CMK (cell line): ENCODE measurements at places on chromosomes 3 and 15.

DNA sequence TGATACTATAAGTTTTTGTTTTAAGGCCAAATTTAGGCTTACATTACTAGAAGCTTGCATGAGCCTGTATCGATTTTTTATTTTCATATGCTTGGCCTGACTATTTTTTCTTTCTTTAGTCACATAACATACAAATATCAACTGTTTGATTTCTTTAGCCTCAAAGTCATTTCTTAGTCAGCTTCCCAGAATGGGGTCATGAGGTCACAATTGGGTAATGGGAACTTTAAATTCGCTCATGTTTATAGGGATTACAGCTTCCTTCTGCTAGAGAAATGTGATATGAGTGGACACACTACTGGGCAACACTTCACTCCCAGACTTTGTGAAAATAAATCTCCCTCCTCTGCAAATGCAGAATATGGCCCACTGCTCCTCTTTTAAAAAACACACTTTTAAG lies 9.1 kb upstream of the TIPARP start:
- no peak for DNase-seq

- no peak for DNase-seq
Observed at GRCh38 chr3:50293079-50293801, 1.0 kb upstream of the IFRD2 start.

DNA sequence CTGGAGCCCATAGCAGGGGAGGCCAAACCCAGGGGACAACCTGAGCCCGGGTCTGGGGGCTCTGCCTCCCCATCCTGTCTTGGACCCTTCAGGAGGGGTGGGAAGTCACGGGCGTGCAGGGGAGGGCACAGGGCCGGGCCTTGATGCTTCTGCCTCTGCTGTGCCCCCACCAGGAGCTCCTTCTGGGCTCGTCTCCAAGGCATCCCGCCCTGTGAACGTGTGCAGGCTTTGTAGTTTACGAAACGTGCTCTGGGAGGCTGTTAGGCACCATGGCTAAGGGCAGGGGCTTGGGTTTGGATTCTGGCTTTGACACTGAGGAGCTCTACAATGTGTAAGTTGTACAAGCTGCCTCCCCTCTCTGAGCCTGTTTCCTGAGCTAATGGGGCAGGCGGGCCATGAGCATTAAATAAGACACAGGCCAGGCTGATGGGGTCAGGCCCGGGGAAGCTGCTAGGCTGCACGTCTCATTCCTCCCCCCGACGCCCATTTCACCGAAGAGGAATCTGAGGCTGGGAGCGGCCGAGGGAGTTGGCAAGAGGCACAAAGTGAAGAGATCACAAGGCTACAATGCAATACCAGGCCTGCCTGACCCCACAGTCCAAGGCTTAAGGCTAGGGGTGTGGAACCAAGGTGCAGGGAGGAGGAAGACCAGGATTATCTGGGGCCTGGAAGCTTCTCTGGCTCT lies 19.6 kb downstream of the PLXND1 start:
- no peak for DNase-seq

DNA sequence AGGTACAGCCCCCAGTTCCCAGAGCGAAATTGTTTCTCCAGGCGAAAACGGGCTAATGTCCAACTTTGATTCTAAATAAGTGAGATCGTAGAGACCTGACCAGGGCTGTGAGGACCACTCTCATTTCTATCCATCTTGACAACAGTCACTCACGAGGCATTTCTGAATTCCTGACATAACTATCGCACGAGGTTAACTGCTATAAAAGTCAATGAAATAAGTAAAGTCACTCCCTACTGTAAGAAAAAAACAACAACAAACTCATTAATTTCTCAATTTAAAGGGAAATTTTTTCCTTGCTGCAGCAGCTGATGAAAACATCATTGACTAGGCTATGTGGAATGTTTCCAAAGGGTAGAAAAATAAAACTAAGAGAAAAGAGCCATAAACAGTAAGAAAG lies 69.1 kb downstream of the GREM1 start:
- no peak for DNase-seq

GRCh38 chr15:45670511-45670910 lies 35.7 kb downstream of the SQOR start:
- DNase-seq: no peak

DNA sequence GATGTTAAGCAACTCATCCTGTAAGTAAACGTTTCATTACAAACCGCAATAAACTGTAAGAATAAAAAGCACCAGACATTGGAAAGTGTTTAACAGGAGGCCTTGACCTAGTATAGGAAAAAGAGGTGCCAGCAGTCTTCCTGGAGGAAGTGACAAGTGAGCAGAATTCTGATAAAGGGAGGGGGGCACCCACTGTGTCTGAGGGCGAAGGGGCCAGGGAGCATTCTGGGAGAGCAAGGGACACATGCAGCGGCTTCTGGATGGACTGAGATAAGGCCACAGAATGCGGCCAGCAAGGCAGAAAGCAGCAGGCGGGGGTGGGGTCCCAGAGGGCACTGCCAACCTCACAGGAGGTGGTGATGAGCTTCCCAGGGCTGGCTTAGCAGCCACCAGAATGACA lies 80.2 kb downstream of the MTHFS start:
- peak; percentile 83 for DNase-seq

- no peak for DNase-seq
Observed at GRCh38 chr15:58466566-58466965, 34.8 kb downstream of the LIPC start.

- no peak for DNase-seq
Observed at GRCh38 chr3:50205413-50206276, 574 bp downstream of the SLC38A3 start.

GRCh38 chr3:98962951-98963350 lies 61.5 kb upstream of the DCBLD2 start:
- no peak for DNase-seq

GRCh38 chr3:68699541-68699940 lies 232.8 kb downstream of the TAFA4 start:
- DNase-seq: no peak

DNA sequence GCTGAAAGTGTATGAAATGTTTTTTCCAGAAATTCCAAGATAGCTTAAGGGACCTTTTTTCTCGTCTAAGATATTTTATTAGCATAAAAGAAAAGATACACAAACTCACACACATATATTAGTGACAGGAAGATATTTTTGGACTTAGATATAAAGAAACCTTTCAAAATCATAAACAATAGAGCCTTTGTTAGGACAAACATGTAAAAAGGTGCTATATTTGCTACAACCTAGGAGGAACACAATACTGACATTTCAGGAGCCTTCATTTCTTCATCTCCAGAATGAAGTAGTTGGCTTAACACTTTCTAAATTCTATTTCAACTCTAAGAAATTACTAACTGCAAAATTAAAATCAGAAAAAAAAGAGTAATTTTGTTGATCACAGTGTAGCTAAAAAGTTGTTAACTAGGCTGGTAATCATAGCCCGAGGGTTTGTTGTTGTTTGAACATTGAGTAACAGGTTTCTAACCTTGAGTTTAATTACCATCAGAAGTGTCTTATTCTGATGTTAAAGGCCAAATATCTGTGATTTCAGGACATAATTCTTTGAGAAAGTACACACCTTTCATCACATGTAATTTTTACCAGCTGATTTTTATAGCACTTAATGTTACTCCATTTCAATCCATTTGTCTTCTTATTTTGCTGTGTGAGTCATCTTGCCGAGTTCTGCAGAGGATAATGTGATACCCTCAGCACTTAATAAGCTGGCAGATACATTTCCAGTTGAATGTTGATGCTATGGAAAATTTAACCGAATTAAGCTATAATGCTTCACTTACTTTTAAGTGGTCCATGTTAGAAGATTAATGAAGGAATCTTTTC lies 97.3 kb downstream of the MBNL1 start:
- no peak for DNase-seq

DNA sequence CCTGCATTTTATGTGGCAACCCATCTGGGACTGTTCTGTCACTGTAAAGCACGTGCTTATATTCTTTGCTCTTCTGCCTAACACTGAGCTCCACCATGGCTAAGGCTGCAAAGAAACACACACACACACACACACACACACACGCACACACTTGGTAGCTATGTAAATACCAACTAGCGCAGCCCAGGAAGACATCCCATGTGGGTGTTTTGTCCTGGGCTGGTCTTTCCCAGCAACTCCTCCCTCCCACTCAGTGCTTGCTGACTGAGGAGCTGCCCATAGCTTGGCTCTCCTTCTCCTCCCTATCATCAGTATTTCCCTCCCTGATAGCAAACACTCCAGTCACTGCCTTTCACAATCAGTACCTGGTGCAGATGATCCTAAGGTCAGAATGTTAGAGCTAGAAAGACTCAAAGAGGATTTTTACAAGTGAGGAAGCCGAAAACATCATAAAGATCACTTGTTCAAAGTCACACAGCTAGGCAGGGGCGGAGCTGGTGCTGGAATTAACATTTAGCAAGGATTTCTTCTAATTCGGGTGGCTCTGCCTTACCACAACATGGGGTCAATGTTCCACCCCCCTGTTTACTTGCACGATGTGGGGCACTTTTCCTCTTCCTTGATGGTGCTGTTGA lies 377.1 kb upstream of the TBL1XR1 start:
- DNase-seq: no peak

GRCh38 chr3:63706321-63707085 lies 54.0 kb downstream of the SNTN start:
- DNase-seq: no peak

- DNase-seq: no peak
Observed at GRCh38 chr3:21979706-21980105, 228.7 kb upstream of the ZNF385D start.

DNA sequence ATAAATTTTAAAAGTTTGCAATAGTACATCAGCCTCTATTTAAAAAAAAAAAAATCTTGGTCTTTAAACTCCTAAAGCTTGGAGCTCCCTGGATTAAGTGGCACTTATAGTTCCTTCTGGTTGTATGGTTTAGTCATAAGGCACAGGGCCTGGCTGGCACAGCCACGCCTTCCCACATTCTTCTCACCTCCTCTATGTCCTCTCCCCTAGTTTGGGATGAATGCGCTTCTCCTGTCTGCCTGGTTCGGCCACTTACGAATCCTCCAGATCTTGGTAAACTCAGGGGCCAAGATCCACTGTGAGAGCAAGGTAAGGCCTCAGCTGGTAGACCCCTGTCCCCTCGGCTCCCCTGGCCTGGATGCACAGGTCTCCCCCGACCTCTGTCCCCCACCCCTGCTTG lies 10.0 kb downstream of the ANKDD1A start:
- no peak for DNase-seq

DNA sequence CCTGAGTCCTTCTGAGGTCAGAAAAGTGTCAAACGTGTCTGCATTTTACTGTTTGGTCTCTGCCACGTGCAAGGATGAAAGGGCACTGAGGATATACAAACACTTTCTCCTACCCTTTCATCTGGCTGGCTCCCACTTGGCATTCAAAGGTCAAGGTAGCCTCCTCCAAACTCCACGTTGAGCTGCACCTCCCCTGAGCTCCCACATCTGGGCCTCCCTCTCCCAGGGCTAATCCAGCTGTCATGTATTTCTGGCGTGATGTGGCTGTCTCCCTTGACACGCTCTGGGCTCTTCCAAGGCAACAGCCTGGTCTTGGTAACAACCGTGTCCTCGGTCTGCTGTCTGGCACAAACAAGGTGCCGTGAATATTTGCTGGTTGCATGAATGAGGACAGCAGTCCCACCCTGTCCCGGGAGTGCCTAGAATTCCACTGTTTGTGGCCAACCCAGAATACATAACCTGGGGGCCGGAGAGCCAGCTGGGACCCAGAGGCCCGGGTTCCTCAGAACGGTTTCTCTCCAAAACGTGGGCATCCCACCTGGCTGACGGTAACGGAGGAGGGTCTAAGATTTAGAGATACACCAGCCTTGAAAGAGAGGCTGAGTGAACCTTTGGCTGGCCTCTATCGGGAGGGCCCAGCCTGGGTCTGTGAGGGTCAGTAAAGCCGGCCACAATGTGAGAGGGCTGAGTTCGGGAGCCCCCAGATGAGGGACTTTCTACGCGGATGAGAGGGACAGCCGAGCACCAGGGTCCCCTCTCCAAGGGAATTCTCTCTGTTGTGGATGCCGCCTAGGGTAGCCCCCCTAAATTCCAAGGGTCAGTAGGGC lies 767 bp downstream of the GLT8D1 start:
- DNase-seq: no peak

- no peak for DNase-seq
Observed at GRCh38 chr3:119562307-119562961, 3.0 kb upstream of the CD80 start.

DNA sequence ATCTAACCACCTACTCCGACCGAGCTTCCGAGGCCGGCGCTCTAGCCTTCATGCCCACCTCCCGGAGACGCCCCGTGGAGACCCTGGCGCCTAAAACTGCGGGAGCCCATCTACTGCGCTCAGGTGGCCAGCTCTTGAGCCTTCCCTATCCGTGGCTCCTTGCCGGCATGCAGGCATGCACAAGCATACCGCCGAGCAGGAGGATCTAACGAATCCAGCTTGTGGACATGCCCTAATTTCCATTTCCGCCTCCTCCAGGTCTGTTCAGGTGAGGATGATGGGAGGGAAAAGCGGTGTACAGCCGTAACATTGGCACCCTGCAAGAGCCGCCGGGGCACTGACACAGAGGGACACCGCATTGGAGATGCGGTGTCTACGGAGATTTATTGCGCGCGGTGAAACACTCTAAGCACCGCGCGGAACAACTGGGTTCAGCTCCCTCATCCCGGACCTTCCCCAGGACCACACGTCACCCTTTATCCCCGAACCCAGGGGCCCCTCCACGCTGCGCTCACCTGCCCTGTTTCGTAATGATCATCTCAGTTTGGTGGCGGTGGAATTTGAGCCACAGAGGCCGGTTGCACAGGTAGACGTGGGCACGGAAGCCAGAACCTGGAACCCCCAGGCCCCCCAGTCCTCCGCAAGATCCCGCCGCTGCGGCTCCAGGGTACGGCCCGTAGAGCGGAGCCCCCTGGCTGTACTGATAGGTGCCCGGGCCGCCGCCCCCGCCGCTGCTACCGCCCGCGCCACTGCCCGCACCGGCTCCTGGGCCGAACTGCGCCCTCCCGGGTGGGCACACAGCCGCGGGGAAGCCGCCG lies 1.0 kb downstream of the EOMES start:
- no peak for DNase-seq

DNA sequence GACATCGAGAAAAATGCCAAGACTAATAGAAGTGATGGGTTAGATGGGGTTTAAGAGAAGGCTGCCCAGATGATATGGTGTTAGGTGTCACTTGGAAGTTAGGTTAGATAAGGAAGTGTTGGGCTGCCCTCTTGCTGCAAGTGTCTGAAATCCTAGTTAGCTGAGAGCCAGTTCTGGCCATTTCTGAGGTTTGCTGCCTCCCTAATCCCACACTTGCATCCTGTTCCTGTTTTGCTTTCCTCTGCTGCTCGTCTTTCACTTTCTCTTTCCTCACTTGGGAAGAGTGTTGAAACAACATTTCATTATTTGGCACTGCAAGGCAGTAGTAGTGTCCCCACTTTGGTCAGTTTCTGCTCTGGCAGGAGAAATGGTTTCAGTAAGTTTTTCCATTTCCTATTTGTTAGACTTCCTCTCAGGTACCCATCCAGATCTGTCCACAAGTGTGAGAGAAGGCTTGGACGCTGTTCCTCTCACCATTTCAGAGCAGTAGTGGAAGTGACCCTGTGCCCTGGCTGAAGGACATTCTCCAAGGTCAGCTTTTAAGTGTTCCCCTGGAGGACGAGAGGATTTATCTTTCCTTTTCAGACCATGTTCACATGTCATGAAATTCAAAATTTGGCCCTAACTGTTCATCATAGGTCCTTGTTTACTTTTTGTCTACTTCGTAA lies 93.3 kb downstream of the ADAMTSL3 start:
- no peak for DNase-seq
